Activated CD4-positive, alpha-beta T cell treated with anti-CD3 and anti-CD28 coated beads, Interleukin-2, amount 50 U/mL, for 48 hours (primary cell): ENCODE measurements at places on chromosomes 11 and 22.

GRCh38 chr11:64118876-64119665 is 46.8 kb downstream of the MACROD1 start:
- no peak for DNase-seq

- no peak for DNase-seq
These were observed 134.1 kb downstream of the CASP12 start for GRCh38 chr11:104763930-104764709.

GRCh38 chr11:27514558-27514957 is 8.0 kb upstream of the LIN7C start:
- DNase-seq = no peak

DNA sequence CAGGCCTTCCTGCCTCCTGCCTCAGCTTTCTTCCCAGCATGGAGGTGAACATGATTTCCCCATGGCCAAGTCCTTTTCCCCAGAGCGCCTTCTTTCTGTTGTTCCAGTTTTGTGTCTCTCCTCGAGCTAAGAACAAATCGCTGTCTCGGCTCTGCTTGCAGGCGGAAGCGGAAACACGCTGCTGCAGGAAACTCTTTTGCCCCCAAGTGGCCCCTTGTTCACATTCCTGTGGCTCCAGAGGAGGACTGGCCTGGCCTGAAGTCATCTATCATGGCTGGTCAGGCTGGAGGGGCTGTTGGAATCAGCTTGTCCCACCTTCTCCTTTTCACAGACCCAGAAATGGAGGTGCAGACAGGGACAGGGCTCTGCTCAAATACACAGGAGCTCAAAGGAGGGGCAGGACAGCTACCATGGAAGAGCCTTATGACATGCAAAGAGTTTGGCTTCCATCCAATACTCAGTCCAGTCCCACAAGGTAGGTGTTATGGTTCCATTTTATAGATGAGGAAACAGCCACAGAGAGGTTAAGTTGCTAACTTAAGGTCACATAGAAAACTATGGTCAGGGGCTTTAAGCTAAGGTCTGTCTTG is 182.2 kb upstream of the SYT13 start:
- no peak for DNase-seq

- DNase-seq = no peak
These were observed 84.2 kb upstream of the SLC25A18 start for GRCh38 chr22:17479135-17479534.

- DNase-seq = no peak
These were observed 46.7 kb downstream of the IRAG1 start for GRCh38 chr11:10646681-10647355.

DNA sequence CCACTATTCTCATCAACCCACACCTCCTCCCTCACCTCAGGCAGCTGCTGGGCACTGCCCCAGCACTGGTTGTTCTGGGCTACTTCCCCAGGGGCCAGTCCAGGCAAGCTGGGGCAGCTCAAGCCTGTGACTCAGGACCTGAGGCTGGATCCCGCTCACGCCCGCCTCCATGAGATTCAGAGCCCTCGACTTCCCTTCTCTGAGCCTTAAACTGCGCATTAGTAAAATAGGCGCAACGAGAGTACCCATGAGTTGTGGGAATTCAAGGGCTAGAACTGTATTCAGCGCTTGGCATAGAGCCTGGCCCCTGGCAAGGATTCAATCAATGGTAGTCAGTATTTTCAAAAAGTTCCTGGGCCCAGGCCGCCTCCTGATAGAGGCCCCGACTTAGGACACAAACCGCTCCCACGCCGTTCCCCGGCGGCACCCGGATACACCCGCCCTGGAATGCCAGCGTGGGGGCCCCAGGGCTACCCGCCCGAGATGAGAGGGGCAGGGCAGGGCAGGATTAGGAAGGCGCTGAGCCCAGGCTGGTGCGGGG is 723 bp upstream of the CD82 start:
- no peak for DNase-seq

DNA sequence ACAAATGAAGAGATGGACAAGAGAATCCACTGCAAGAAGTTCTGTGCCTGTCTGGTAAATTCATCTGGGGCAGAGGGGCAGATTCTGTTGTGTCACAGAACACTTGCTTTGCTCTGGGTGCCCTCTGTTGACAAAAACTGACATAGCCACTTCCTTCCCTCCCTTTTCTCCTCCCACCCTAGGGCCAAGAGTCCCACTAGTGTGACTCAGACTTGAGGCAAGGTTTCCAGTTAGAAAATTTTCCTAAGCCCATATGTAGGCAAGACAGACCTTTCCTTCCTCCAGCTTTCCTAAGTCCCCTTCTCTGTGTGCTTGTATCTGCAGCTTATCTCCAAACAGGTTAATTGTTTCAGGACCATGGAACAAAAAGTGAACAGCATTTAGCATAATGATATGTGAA is 106.8 kb downstream of the RBFOX2 start:
- DNase-seq = peak; percentile 36

DNA sequence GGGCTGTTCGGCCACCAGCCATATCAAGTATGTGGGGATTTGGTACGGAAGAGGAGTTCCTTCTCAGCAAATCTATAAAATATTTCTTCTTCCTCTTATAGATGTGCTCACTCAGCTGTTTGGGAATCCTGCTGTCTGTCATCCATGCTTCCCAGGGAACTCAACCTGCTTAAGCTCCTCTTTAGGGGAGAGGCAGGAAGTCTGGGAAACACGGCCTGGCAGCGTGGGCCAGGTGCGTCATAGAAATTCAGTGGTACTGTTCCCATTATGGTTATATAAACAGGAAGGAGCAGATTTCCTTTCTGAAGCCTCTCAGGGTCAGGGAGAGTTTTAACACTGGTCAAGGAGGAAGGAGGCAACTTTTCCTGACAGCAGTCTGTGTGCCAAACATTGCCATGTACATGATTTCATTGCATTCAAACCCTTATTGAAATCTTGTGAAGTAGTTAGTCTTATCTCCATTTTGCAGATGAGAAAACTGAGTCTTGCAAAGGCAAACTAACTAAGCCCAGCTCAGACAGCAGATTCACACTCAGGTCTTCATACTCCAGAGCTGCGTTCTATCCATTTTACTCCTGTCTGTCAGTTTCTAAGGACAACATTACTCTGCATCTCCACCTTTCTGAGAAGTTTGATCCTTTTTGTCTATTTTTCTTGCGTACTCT is 35.4 kb upstream of the AMOTL1 start:
- no peak for DNase-seq
